ENCODE measurements at places on chromosomes 6 and 20.

DNA sequence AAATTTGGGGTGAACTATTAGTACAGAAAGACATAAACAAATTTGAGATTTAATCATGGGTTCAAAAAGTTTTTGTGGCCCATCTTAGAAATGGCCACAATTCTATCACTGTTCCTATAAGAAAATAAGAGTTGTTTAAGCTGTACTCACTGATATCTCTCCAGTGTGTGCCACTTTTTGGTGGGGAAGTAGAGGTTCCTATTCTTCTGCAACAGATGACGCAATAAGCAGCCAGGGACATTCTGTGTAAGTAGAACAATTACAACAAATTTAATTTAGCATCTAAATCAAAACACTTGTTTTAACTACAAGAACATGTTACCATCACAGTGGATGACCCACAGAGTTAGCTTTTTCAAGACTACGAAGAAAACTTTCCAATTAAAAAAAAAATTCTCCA lies 9.9 kb downstream of the SERAC1 start:
- no peak for DNase-seq

DNA sequence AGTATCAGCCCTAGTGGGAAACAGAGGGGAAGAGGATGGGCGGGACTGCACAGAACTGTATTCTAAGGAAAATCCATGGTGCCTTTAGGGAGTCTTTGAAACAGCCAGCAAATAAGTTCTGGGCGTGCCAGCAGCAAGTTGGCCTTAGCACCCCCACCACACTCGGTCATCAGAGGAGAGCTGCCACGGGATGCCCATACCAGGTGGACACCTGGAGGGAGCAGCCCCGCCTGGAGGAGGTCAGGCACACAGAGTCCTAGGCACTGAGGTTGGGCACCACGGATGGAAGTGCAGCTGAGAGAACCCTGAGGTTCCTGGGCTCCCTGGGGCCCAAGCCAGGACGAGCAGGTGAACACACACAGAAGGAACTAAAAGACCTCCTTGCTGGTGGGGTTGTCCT lies 180.8 kb upstream of the PROKR2 start:
- DNase-seq: no peak

GRCh38 chr20:61830991-61831390 lies 234.7 kb downstream of the TAF4 start:
- no peak for DNase-seq

DNA sequence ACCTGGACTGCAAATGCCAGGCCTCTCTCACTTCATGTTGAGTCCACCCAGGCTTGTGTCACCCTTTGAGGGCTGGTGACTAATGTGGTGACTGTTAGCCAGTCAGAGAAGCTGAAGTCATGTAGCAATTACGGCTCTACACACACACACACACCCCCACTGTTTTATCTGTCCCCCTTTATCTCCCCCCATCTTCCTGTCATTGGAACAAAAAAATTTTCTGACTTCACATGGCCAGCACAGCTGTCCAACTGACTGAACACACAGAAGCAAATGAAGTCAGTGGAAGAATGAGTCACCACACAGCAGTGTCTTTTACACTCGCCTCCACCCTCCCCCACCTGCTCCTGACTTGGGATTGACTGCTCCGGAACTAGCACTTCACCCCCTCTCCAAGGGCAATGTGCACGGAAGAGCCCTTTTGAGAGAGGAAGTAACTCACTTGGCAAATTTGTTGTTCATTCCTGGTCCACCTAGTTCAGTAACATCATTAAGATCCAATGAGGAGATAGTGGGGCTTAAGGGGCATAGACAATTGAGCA lies 198.0 kb downstream of the RNF144B start:
- no peak for DNase-seq

- DNase-seq: no peak
These were observed 32.0 kb upstream of the POPDC3 start for GRCh38 chr6:105211831-105212230.
